ENCODE measurements at places on chromosomes 5 and 9. TPM values are rescaled to one million over a fixed set of nuclear protein-coding genes. Genes with fewer than 3 reads are reported as not detected.

The FCN2 gene
- total RNA-seq = not detected

The PPP2R2B gene
- under 0.01 TPM for total RNA-seq

The ABO gene
- total RNA-seq = not detected

The ZNF367 gene
- total RNA-seq = 3.9 TPM

The MYMK gene
- total RNA-seq = not detected

The CYSRT1 gene
- 0.74 TPM for total RNA-seq

The DBH gene
- not detected for total RNA-seq

The IFNA2 gene
- not detected for total RNA-seq

The POU4F3 gene
- total RNA-seq = not detected

The ALDH7A1 gene
- total RNA-seq = 26.9 TPM

The NEUROG1 gene
- not detected for total RNA-seq

The FOXD4 gene
- 0.34 TPM for total RNA-seq

The WNT8A gene
- not detected for total RNA-seq

The PCDHGA3 gene
- 0.34 TPM for total RNA-seq

The FGD3 gene
- total RNA-seq = not detected

The CARTPT gene
- not detected for total RNA-seq

The GFI1B gene
- under 0.01 TPM for total RNA-seq

The PNPLA7 gene
- 0.50 TPM for total RNA-seq

The SLC6A19 gene
- total RNA-seq = not detected

The ZDHHC11 gene
- 0.34 TPM for total RNA-seq

The PCDHAC1 gene
- not detected for total RNA-seq

The UBQLN1 gene
- 84.4 TPM for total RNA-seq

The GFPT2 gene
- total RNA-seq = 57.5 TPM

The OR1J2 gene
- total RNA-seq = not detected

The SLCO6A1 gene
- total RNA-seq = not detected

The TLE1 gene
- total RNA-seq = 35.1 TPM

The C9 gene
- total RNA-seq = not detected

The TRAF1 gene
- 3.4 TPM for total RNA-seq

The CORO2A gene
- total RNA-seq = 2.1 TPM

The ZNG1F gene
- 7.4 TPM for total RNA-seq

The SLC36A2 gene
- not detected for total RNA-seq

The SPATA31D4 gene
- total RNA-seq = not detected

The NUDT2 gene
- total RNA-seq = 62.0 TPM

The GAS1 gene
- 16.1 TPM for total RNA-seq

The SLIT3 gene
- total RNA-seq = 0.34 TPM

The DPYSL3 gene
- total RNA-seq = 62.7 TPM

The LCN10 gene
- not detected for total RNA-seq

The PCDH1 gene
- total RNA-seq = 0.15 TPM

The DNAJA1 gene
- 88.8 TPM for total RNA-seq

The SH3TC2 gene
- 1.0 TPM for total RNA-seq

The NIM1K gene
- total RNA-seq = 0.74 TPM

The ADAMTSL1 gene
- 39.1 TPM for total RNA-seq

The PDGFRB gene
- 84.2 TPM for total RNA-seq

The INIP gene
- total RNA-seq = 19.5 TPM

The LCN1 gene
- not detected for total RNA-seq

The SHC3 gene
- 3.9 TPM for total RNA-seq

The INSL6 gene
- total RNA-seq = not detected

The SAXO1 gene
- not detected for total RNA-seq

The SLC6A18 gene
- total RNA-seq = not detected

The DIPK1B gene
- total RNA-seq = 1.5 TPM

The PCDHA9 gene
- total RNA-seq = not detected

Data from bronchus fibroblast of lung (primary cell).